Fibroblast of skin of right biceps (primary cell): ENCODE measurements at places on chromosomes 12 and 14.

DNA sequence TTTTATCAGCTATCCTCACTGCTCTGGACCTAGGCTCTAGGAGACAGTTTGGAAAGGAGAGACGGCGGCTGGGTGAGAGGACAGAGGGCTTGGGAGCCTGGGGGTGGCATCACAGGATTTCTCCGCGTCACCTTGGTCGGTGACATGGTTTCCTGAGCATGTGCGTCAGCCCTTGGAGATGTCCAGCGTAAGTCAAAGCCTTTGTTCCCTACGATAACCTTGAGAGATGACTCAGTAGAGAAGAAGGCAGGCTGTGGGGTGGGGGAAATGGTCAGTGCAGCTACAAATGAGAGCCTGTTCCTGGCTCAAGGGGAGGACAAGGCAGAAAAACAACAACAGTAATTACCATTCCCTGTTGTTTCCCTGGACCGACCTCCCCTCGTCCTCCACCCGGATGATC lies 90.2 kb upstream of the TBX3 start:
- DNase-seq, result no peak

- DNase-seq, result no peak
Observed at GRCh38 chr12:77953528-77954205, 123.0 kb downstream of the NAV3 start.

DNA sequence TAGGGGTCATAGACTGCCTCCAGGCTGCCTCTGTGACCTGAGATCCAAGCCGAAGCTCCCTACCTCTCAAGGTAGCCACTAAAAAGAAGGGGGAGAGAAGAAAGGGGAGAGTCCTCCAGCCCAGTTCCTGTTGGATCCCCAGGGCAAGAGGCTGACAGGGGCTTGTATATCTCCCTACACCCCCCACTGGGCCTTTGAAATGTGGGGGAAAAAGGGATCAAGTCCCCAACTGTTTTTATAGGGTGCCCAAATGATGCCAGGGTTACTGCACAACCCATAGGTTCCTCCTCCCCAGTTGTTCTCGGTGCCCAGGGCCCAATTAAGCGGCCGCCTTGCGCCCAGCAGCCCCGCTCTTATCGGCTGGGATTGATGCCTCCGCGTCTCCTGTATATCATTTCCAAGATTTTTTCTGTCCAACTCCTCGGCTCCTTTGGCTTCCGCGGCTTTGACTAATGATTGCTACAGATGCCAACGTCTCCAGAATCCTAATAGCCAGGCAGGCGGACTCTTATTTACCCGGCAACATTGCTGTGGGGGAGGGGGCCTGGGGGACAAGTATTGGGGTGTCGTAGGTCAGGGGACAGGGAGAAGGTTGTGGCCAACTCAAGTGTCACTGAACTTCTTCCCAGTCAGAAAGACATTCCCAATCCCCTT lies 7.6 kb upstream of the HOXC4 start:
- DNase-seq, result peak; percentile 65

GRCh38 chr14:96261053-96261452 lies 5.0 kb downstream of the BDKRB1 start:
- DNase-seq, result no peak

DNA sequence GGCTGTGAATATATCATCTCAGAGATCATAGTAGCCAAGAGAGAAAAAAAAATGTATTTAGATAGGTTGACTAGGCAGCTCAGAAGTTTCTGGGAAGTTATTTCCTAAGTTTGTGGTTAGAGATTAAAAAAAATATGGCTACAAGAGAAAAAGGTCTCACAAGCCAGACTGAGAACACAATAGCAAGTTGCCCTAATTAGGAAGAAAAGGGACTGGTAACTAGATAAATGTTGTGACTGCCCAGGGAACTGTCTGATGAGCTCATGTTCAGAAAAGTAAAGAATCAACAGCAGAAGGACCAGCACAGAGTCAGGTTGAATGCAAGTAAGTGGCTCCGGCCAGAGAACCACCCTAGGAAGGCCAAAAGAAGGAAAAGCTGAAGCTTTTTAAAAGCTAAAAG lies 256.6 kb downstream of the PRKD1 start:
- DNase-seq, result peak; percentile 53

GRCh38 chr12:55001198-55001868 lies 16.8 kb upstream of the TESPA1 start:
- DNase-seq, result no peak

GRCh38 chr12:52217223-52217622 lies 15.8 kb upstream of the KRT7 start:
- no peak for DNase-seq

GRCh38 chr12:57166971-57167371 lies 19.6 kb upstream of the LRP1-AS start:
- peak; percentile 79 for DNase-seq

GRCh38 chr14:69877492-69877891 lies 1.7 kb upstream of the SMOC1 start:
- no peak for DNase-seq

DNA sequence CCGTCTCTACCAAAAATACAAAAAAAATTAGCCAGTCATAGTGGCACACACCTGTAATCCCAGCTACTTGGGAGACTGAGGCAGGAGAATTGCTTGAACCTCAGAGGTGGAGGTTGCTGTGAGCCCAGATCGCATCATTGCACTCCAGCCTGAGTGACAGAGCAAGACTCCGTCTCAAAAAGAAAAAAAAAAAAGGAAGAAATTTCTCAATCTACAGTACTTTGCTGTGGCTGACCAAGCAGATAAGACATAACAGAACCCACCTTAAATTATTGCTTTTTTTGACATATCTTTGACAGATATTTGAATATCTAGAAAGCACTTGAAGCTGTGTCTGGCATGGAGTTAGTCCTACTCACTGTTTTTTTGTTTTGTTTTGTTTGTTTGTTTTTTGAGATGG lies 34.9 kb upstream of the HNF1A start:
- no peak for DNase-seq

GRCh38 chr12:21054334-21054733 lies 76.7 kb upstream of the SLCO1B1 start:
- peak; percentile 2 for DNase-seq

DNA sequence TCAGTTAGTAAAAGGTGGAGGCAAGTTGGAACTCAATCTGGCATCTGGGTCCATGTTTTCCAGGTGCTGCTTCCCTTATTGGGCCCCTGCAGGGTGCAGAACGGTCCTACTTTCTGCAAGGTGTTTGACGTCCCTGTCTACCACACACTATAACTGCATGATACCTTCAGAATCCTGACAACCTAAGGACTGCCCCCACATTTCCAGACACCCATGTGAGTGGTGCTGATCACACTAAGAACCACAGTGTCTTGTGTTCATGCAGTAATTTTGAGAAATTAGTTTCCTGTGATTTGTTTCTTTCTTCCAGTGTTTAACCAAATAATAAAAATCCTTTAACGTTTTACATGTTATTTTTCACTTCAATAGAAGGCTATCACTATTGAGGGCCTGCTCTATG lies 121.1 kb upstream of the MDM1 start:
- no peak for DNase-seq

DNA sequence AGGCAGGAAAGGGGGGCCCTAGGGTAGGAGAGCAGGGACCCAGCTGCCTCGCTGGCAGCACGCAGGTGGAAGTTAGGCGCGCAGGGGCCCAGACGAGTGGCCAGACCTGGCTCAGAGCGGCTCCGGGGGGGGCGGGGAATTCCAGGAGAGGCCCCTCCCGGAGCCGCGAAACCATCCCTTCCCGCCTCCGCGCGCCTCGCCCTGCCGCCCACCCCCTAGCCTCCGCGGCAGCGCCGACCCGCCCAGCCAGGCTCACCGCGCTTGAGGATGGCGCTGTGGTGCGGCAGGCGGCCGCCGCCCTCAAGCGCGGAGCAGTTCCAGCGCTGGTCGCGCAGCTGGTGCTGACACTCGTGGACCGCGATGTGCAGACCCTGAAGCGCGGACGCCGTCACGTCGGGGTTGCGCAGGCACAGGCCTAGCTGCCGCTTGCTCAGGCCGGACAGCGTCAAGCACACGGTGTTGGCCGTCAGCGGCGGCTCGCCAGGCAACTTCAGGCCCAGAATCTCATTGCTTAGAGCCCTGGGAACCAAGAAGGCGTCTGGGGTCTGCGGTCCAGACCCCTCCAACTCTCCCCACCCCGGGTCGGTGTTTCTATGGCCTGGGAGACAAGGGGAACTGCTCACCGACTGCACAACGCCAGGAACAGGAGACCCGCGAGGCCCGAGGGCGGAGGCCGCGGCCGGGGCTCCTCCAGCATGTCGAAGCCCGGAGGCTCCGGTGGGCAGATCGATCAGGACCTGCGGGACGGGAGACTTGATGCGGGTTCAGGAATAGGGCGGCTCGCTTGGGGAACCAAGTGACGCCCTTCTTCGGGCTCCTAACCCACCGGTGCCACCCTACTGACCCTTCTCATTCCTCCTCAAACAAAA lies 1.5 kb downstream of the WNT10B start:
- no peak for DNase-seq

- DNase-seq, result peak; percentile 45
Observed at GRCh38 chr14:51342226-51342625, 102.2 kb downstream of the TMX1 start.

DNA sequence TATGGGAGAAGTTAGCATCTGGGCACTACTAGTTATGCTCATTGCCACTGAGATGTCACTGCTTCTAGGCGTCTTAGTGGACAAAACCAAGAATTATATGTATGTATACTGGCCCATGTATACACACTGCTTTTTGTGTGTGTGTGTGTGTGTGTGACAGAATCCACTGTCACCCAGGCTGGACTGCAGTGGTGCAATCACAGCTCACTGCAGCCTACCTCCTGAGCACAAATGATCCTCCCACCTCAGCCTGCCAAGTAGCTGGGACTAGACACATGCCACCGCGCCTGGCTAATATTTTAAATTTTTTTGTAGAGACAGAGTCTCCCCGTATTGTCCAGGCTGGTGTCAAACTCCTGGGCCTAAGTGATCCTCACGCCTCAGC lies 25.2 kb downstream of the LIMA1 start:
- DNase-seq, result no peak

DNA sequence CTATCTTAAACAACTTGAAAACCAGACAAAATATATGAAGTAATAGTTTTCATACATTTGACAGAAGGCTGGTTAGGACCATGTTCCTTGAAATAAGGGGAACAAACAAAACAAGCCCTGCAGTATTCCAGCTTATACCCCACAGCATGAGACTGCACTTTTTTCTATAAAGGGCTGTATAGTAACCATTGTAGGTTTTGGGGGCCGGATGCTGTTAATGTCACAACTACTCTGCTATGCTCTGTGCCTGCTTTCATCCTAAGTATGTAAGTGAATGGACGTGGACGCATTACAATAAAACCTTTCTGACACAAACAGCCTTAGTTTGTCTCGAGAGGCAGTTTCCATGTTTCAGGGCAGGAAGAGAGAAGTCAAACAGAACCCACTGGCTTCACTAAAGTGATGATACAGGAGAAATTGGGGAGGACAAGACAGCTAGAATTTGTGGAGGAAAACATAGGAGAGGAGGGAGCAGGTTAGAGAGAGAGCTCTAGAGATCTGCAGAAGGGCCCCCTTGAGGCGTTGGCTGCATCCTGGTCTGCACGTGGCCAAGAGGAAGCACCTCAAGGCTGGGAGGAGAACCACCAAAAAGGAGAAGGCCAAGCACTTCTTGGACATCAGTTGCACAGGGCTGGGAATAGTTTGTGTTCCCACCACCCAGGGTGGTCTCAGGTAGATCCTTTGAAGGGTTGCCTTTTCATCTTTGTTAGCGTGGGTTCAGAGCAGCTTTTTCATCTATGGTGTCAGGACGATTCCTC lies 63.7 kb downstream of the TRAF3 start:
- DNase-seq, result no peak

GRCh38 chr12:102300824-102301461 lies 103.3 kb upstream of the PMCH start:
- peak; percentile 33 for DNase-seq

DNA sequence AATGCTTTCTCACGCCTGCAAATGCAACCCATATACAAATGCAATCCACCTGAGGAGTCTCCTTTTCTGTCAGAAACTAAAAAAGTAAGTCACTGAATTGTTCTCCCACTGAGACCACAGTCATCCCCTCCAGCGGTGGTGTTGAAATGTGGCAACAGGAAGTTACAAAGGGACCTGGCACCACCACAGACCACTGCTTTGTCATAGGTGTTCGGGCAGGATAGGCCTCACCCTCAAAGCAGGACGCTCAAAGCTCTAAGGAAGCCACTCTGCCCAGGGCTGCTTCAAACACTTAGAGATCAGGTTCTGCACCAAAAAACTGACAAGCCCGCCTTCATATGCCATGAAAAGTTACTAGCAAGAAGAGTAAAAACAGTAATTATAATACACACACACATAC lies 11.3 kb downstream of the PHLDA1 start:
- peak; percentile 84 for DNase-seq

DNA sequence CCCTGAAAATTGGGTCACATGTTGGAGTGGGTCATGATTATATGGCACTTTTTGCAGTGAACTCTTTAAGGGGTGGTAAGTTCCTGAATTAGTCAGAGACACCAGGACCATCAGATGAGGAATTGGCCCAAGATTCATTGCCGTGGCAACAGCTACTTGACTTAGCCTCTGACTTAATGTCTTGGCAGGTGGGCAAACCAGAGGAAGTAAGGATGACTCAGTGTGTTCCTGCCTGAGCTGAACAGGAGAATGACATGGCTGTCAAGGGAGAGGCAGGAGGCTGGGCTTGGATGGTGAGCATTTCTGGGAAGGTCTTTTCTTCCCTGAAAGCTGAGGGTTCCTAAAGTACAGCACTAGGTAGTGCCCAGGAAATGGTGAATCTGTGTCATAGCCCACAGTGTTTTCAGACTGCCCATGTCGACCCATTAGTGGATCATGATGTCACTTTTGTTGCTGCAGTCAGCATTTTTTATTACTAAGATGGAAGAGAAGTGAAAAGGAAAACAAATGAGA lies 170.1 kb upstream of the PWP1 start:
- DNase-seq, result peak; percentile 97

DNA sequence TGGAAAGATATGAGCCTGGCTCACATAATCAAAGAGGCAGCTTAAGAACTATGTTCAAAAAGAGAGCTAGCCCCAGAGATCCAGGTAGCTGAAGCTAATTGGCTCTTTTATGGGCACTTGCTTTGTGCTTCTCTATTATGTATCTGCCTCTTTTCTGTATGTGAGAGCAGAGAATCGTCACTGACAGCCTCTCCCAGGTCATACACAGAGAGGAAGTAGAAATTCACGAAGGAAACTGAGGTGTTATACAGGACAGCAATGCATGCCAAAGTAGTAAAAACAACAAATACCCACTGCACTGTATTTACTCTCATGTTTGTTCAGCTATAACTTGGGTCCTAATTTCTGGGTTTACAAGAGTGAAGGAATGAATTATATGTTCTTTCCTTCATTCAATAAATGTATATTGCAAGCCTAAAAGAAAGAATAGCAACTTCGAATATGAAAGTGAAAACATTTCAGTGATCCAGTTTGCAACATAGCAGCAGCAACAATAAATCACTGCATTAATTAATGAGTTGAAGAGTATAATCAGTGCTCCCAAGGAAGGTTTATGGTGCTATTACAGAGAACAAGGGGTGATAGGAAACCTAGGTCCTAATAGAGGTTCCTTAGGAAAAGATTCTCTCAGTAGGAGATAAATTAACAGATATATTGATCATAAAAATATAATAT lies 47.1 kb upstream of the ATXN7L3B start:
- DNase-seq, result no peak

DNA sequence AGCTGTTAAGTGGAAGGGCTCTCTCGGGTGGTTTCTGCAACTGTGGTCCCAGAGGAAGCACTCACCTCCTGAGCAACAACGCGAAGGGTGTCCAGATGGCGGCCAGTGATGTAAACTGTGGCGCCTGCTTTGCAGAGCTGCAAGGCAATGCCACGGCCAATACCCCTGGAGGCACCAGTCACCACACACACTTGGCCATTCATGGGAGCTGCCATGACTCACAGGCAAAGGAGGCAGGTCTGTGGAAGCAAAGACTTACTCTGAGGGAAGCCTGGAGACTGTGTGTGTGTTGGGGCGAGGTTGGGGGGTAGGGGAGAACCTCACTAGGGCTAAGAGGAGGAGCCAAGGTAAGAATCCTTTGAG lies 707 bp downstream of the DHRS1 start:
- DNase-seq, result peak; percentile 55

- DNase-seq, result peak; percentile 42
Observed at GRCh38 chr12:116184763-116185162, 92.7 kb downstream of the MED13L start.
